ENCODE measurements at places on chromosomes 11 and 22. TPM values are rescaled to one million over a fixed set of nuclear protein-coding genes. Genes with fewer than 3 reads are reported as not detected.

The OLFML1 gene
- 0.03 TPM for polyA plus RNA-seq

The IL17REL gene
- 0.17 TPM for polyA plus RNA-seq

The RTN4RL2 gene
- 11.4 TPM for polyA plus RNA-seq

The TBX1 gene
- not detected for polyA plus RNA-seq

The CD3E gene
- polyA plus RNA-seq, result 0.05 TPM

DNA sequence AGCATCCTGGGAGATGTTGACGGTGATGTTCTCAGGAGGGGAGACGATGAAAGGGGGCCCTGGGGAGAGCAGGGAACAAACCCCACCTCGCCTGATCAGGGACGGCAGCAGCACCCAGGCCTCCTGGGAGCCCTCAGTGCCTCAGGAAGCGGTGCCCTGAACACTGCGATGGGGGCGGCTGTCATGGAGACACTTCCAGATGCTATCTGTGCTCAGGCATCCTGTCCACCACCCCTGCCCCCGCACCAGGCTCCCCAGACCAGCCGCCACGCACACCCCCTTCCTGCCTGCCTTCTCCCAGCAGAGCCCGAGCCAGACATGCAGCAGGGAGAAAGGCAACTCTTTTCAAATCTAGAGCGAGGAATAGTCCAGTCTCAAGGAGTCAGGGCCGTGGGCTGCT is 20.6 kb downstream of the IGSF9B start:
- DNase-seq, result no peak

DNA sequence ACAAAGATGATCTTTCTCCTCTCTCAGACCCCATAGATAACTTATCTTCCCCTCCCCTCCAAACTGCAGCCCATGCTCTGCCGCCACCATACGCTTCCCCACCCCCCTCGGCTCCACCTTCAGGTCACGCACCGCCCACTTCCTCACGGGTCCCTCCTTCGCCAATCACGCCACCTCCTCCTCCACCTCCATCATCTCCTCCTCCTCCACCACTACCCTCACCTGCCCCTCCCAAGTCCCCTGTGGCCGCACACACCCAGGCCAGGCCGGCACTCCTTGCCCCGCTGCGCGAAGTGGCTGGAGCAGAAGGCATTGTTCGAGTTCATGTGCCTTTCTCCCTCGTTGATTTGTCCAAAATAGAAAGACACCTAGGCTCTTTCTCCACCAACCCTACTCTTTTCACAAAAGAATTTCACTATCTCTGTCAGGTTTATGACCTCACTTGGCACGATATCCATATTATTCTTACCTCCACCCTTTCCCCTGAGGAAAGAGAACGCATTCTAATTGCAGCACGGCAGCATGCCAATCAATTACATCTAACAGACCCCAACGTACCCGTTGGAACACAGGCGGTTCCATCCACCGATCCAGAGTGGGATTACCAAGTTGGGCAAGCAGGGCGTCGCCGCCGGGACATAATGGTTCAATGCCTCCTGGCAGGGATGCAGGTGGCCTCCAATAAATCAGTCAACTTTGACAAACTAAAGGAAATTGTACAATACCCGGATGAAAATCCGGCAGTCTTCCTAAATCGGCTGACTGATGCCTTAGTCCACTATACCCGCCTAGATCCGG is 12.3 kb upstream of the OR56A3 start:
- no peak for DNase-seq

- no peak for DNase-seq
These were observed 152.3 kb downstream of the FEZ1 start for GRCh38 chr11:125343718-125344131.

DNA sequence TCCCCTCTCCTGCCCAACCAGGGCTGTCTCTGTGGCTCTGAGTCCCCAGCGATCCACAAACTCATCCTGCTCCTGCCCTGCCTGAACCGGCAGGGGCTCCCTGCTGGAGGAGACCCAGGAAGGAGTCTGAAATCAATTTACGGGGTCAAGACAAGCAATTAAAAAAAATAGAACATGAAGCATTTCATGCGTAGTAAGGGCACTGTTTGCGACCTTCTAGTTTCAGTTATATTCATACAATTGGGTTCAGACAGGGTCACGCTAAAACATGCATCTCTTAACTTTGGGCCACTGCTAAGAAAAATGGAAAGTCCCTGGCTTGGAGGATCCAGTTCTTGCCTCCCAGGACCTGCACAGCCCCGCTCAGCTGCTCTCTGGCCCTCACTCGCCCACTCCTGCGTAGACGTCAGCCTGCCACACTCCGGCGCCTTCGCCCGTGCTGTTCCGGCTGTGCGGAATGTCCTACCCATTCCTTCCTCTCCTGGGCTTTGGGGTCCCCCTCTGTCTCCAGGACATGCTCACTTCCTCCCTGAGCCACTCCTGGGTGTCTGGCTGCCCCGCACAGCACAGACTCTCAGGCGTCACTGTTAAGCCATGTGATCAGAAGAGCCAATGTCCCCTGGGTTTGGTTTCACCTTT is 12.8 kb downstream of the NFAM1 start:
- DNase-seq, result no peak

All from H1 (cell line).